ENCODE measurements at places on chromosomes 5 and 9.
A peak's percentile ranks its signal among the peaks of the same experiment; 100 is the strongest.

- DNase-seq, result no peak
Observed at GRCh38 chr9:36146651-36147050, 10.1 kb downstream of the GLIPR2 start.

DNA sequence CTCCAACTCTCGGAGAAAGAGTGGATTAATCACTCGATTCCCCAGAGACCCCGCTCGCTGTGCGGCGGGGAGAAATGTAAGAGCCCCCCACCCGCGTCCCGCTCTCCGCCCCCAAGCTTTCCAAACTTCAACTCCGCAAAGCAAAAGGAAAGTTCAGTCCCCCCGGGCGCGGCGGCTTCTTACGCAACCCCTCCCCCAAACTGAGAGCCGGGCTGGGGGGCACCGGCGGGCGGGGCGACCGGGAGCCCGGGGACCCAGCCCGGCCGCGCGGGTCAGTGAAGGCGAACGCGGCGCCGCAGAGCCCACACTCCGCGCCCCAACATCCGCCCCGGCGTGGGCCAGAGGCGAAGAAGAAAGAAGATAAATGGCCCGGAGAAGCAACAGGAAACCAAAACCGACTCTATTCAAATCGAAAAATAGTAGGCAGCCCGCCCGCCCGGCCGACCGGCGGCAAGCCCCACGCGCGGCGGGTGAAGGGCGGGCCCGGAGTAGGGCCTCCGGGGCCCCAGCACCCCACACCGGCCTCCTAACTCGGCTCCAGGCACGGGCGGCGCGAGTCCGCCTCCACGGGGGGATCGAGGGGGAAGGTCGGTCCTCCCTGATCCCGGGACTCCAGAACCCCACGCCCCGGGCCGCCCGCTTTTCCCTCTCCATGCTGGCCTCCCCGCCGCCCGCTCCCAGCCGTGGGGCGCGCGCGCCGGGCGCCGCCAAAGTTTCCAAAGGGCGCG is 720 bp downstream of the NOTCH1 start:
- DNase-seq, result no peak

DNA sequence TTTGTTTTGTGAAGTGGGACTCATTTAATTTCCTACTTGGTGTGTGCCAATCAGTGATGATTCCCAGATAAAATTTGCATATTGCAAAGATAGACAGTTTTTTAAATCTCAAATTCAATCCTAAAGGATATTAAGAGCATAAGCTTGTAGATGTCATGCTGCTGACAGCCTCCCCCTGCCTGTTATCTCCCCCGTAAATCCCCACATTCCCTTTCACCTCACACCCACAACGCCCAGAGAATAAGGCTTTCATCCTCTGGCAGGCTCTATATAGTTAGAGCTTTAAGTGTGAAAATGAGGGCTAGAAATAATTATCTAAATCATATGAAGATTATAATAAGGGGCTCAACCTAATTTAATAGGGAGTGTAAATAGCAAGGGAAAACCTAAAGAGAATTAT is 265.0 kb downstream of the TRPM3 start:
- no peak for DNase-seq

GRCh38 chr5:83368319-83368718 is 103.2 kb upstream of the VCAN start:
- DNase-seq, result peak; percentile 26

- DNase-seq, result no peak
Observed at GRCh38 chr9:112869917-112870316, 20.8 kb downstream of the SLC46A2 start.

- no peak for DNase-seq
Observed at GRCh38 chr9:103714992-103715391, 379.1 kb upstream of the SMC2 start.

- peak; percentile 66 for DNase-seq
Observed at GRCh38 chr9:97802276-97802675, 50.8 kb upstream of the FOXE1 start.

DNA sequence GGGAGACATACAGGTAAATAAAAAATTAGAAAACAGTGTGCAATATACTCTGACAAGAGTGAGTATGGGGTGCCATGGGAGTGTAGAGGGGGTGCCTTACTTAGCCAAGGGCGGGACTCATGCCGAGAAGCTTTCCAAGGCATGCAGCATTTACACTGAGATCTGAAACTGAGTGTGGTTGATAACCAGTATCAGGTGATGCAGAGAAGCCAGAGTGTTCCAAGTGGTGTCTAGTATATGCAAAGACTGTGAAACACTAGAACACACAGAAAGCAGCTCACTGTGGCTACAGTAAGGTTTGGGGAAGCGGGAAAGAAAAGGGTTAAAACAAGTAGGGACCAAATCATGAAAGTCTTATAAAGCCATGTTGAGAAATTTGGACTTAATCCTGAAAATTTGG is 30.5 kb upstream of the ERBIN start:
- DNase-seq, result no peak

- DNase-seq, result no peak
Observed at GRCh38 chr5:155455791-155456514, 442.4 kb downstream of the KIF4B start.

- DNase-seq, result no peak
Observed at GRCh38 chr5:171574376-171574775, 154.9 kb downstream of the FGF18 start.

- no peak for DNase-seq
Observed at GRCh38 chr5:119409235-119409815, 43.0 kb upstream of the HSD17B4 start.

DNA sequence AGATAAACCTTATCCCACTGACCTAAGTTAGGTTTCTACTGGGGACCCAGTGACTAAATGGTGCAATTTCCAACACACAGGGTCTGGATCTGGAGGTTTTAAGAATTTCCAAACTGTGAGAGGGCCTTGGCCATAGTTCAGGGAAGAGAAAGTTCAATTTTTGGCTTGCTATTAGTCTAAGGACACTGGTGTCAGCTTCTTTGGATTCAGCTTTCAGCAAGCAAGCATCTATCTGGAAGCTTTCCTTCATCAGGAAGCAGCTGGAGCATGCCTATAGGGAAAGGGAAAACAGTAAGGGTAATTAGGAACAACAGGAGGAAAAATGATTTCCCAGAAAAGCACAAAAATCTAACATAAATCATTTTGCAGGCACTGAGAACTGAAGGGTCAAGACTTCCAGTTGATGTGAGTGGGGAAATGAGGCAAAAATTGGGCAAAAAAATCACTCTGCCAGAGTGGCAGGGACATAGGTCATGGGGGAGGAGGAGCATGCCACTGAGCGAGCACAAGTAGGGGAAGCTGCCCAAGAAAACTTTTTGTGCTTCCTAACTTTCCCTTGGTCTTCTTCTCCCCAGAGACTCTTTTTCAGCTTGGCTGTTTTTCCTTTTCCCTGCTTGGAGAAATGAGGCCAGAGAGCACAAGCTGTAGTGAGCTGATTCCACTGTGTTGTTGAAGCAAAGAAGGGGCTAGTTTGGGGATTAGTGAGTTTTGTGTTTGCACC is 299.6 kb downstream of the FGF10 start:
- no peak for DNase-seq

DNA sequence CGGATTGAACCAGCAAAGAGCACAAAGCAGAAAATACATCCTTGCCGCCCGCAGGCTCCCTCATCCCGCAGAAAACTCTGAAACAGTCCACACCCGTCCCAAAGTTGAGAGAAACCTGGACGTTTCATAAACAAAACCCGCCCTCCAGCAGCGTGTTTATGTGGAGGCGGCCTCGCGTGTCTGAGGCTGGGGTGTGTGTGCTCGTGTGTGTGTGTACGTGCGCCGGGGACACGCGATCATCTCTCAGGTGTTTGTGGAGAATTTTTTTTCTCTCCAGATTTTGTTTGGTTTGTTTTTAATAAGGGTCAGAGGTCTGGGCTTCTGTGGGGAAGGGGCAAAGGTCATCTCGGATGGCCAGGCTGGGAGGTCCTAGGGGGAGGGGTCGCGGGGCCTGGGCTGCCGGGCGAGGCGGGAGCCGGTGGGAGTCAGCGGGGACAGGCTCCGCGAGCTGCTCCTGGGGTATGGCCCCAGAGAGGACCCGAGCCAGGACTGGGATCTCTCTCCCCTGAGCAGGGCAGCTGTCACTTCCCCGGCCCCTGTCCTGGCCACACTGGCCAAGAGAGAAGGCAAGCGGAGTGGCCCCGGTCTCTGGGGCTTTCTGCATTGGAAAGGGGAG is 206.4 kb downstream of the C9orf50 start:
- no peak for DNase-seq

DNA sequence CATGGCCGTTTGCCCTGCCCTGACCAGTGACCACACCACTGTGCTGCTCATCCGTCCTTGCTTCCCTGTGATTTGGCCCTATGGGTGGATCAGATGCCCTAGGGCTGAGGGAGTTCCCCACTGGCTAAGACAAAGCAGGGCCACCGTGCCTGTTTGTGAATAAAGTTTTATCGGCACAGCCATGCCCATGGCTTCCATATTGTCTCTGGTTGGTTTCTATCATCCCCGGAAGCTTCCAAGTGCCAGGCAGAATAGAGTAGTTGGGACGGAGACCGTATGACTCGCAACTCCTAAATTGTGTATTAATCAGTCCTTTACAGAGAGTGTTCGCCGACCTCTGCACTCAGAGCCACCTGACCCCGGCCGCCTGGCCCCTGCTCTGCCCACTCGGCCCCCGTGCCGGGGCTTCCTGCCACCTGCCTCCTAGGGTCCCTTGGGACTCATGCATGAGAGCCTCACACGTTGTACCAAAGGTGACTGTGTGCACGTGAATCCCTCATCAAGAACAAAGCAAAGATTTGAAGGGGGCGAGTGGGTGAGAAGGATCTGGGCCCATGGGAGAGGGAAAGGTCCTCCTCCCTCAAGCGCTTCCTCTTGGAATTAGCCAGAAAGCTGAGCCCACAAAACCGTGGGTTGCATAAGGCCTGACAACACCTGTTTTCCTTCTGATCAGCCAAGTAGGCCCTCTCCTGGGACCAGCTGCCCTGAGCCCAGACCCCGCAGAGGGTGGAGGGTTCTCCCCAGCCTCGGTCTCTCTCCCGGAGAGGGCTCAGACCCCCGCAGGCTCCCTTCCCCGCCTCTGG is 11.7 kb upstream of the FCN2 start:
- DNase-seq, result no peak

DNA sequence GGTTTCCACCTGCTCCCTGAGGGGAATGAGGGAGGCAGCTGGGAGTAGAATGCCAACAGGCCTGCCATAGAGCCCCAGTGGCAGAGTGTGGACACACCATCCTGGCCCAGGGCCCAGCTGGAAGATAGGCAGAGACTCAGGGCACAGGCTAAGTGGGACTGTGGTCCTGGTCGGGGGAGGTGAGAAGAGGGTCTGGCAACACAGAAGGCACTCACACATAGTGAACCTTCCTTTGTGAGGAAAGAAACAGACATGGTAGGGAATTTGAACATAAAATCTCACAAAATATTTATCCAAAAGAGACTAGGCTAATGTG is 41.2 kb downstream of the WDR36 start:
- DNase-seq, result no peak

GRCh38 chr5:94391996-94392395 is 226.4 kb downstream of the KIAA0825 start:
- DNase-seq, result no peak

DNA sequence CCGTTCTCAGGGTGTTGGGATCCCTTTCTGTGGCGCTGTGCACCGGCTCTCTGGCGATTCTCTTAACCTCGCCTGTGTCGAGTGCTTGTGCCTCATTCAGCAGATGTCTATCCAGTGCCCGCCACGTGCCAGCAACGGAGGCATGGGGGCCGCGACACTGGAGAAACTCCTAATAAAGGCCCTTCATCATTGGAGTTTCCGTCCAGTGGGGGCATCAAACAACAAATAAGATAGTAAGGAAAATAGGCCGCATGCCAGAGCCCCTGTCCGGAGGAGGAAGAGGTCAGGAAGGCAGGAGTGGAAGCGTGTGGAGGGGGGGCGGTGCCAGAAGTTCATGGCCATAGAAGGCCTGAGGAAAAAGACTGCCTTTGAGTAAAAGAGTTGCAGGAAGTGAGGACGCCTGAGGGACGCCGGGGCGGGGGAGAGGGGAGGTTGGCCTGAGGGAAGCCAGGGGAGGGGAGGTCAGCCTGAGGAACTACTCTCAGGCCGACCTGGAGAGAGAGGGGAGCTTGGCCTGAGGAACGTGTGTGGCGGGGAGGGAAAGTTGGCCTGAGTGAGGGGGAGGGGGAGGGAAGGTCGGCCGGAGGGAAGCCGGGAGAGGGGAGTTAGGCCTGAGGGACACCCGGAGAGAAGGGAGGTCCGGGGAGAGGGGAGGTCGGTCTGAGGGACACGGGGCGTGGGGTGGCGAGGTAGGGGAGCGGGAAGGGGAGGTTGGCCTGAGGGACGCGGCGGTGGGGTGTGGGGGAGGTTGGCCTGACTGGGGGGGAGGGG is 82.2 kb downstream of the CACNA1B start:
- no peak for DNase-seq

- DNase-seq, result no peak
Observed at GRCh38 chr5:174943785-174944184, 219.4 kb downstream of the MSX2 start.

Data from HCT116 (cell line).